EL (cell line): ENCODE measurements at places on chromosomes 7 and 10.

- DNase-seq: no peak
These were observed 15.4 kb downstream of the TSPAN15 start for GRCh38 chr10:69466689-69467088.

DNA sequence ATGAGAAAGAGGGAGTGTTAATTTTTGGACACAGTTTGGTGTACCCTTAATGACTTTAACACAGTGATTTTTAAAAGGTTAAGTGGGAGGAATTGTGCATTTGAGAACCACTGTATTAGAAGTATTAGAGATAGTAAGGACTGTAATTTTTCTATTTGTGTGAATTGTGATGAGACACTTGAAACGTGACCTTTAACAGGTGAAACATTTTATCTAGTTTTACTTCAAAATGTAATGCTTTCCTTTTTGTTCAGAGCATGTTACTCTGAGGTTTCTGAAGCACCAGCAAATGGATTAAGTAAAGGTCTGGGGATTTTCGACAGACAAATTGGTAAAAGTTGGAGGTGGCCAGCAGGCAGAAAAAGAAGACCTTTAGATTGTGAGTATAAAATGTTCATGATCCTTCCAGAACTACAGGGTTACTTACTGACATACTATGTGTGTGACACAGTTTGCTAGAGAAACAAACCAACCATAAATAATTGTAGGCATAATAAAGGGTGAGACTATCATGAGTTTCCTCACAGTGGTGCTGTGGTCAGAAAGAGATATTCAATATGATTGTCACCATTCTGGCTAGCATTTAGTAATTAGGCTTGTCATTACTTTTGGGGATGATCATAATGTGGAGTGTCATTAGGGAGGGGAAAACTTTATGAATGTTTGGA is 26.1 kb downstream of the LCOR start:
- peak; percentile 28 for DNase-seq

GRCh38 chr10:107767185-107767584 is 602.7 kb upstream of the SORCS1 start:
- no peak for DNase-seq

- no peak for DNase-seq
These were observed 75.8 kb downstream of the CALN1 start for GRCh38 chr7:72336382-72336631.

- DNase-seq: no peak
These were observed 133.1 kb downstream of the WDR11 start for GRCh38 chr10:120984221-120984620.

DNA sequence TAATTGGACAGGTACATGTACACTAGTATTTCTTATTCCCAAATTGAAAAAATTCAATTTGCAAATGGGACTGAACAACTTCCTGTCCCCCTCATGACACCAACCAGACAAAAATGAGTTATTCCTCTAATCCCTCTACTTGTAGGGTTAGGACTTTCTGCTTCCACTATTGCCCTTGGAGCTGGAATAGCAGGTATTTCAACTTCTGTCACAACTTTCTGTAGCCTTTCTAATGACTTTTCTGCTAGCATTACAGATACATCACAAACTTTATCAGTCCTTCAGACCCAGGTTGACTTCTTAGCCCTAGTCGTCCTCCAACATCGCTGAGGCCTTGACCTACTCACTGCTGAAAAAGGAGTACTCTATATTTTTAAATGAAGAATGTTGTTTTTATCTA is 6.4 kb downstream of the CYP3A7 start:
- no peak for DNase-seq

GRCh38 chr7:122018032-122018431 is 126.0 kb downstream of the AASS start:
- no peak for DNase-seq

- no peak for DNase-seq
These were observed 106.2 kb upstream of the RET start for GRCh38 chr10:42970451-42971250.

- DNase-seq: no peak
These were observed 118.5 kb downstream of the RAB18 start for GRCh38 chr10:27622596-27622995.

GRCh38 chr7:100835903-100836811 is 8.8 kb upstream of the EPHB4 start:
- no peak for DNase-seq

DNA sequence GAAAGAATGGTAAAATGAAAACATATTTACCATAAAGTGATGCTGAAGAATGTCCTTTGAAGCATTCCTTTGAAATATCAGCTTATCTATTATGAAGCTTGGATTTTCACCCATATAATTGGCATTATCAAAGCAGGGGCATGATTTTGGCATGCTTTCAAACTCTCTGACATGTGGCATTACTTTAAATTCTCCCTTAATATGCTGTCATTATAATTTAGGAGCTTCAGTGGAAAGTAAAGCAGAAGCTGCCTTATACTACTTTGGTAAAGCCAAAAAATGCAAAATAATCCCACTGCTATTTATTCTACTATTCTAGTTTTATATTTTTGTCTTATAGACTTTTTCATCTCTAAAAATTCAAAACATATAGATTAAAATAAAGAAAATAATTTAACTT is 28.0 kb upstream of the HIBADH start:
- DNase-seq: no peak

- DNase-seq: peak; percentile 65
These were observed 49.7 kb upstream of the HECTD2 start for GRCh38 chr10:91360461-91360860.

GRCh38 chr10:119031496-119032059 is 2.1 kb downstream of the NANOS1 start:
- DNase-seq: no peak

DNA sequence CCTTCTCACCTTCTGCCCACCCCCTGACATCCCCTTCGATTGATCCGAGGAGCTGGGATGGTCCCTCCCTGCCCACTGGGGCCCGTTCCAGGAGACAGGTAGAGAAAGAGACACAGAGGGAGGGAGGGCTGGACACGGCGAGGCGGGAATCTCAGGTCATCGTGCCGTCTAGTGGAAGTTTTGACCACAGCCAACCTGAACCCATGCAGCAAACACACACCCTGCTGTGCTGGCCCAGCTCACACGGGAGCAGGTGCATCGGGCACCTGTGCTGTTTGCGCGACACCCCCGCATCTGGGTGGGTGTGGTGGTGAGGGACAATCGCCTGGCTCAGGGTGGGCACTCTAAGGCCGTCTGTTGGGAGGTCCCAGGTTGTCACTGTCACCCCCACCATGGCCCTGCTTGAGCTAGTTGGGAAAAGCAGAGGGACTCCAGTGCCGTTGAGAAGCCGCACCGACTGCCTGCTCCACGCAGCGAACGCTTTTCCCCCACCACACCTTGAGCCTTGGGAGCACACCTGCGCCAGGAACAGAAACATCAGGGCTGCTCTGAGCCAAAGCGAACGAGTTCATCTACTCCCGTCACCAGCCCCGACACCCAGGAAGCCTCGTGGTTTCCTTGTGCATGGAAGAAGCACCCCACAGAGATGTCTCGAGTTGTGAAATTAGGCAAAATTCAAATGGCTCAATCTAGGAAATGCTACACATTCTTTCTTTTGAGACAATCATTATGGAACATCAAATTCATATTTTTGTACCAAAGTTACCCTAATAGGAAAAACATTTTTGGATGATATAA is 285.8 kb downstream of the DNAJB6 start:
- DNase-seq: no peak

GRCh38 chr10:101723176-101723575 is 28.2 kb upstream of the FBXW4 start:
- no peak for DNase-seq
